Fibroblast of the aortic adventitia (primary cell): ENCODE measurements at places on chromosomes 16 and 17.

- DNase-seq, result no peak
Measured at GRCh38 chr17:14198013-14198412, 38.6 kb downstream of the CDRT15 start.

- DNase-seq, result no peak
Measured at GRCh38 chr17:37480427-37480826, 9.3 kb upstream of the DUSP14 start.

DNA sequence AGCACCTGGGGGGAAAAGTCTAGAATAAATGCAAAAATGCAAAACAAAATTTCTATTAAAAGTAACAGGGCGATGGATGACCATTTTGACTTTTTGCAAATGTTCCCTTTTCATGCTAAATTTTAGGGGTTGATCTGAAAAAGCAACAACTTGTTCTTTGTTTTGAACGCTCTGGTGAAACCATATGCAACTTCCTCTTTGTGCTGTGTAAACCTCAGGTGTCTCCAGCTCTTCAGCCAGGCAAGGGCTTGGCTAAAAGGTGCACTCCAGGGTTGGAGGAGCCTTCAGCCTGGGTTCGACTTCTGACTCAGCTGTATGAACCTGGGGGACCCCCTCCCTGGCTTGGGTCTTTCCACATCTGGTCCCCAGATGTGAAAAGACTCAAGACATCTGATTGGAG is 9.5 kb downstream of the IRF8 start:
- DNase-seq, result no peak

- DNase-seq, result no peak
Measured at GRCh38 chr16:673399-673991, 2.0 kb upstream of the RHBDL1 start.

- no peak for DNase-seq
Measured at GRCh38 chr17:4477255-4477791, 21.4 kb upstream of the SPNS2 start.

DNA sequence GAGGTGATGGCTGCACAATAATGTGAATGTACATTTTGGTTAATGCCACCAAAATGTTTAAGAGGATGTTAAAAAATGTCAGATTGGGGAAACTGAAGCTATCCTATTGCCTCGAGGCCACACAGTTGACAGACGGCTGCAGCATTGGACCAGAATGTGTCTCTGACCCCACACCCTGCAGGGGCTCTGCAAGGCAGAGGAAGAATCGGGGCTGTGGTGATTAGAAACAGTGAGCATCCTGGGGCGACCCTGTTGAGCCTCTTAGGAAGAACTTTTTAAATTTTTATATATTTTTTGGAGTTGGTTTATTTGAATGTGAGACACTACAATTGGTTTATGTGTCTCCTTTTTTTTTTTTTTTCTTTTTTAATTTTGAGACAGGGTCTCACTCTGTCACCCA is 15.0 kb upstream of the ADORA2B start:
- no peak for DNase-seq
